ENCODE measurements at places on chromosomes 13 and 19.

GRCh38 chr13:41250993-41251392 lies 12.4 kb downstream of the MTRF1 start:
- no peak overlapping the region for H3K4me3 ChIP-seq
- H3K4me1 ChIP-seq: peaks cover 4% of the 10 kb centered on the region
- H3K27ac ChIP-seq: no peak overlapping the region
- H3K36me3 ChIP-seq: peaks cover 47% of the 10 kb centered on the region
- no peaks in the 10 kb centered on the region for H3K27me3 ChIP-seq

- peaks cover 13% of the 10 kb centered on the region for H3K4me1 ChIP-seq
- no peaks in the 10 kb centered on the region for H3K36me3 ChIP-seq
- H3K27ac ChIP-seq: peak overlapping the region; percentile 25
- no peaks in the 10 kb centered on the region for H3K27me3 ChIP-seq
- peak overlapping the region; percentile 63 for H3K4me3 ChIP-seq
- peak; percentile 57 for DNase-seq
These were observed 2.2 kb downstream of the S1PR2 start for GRCh38 chr19:10228920-10229319.

GRCh38 chr19:13475044-13475443 lies 31.2 kb downstream of the CACNA1A start:
- no peaks in the 10 kb centered on the region for H3K27me3 ChIP-seq
- no peaks in the 10 kb centered on the region for H3K36me3 ChIP-seq
- no peak overlapping the region for H3K4me3 ChIP-seq
- no peaks in the 10 kb centered on the region for H3K4me1 ChIP-seq

DNA sequence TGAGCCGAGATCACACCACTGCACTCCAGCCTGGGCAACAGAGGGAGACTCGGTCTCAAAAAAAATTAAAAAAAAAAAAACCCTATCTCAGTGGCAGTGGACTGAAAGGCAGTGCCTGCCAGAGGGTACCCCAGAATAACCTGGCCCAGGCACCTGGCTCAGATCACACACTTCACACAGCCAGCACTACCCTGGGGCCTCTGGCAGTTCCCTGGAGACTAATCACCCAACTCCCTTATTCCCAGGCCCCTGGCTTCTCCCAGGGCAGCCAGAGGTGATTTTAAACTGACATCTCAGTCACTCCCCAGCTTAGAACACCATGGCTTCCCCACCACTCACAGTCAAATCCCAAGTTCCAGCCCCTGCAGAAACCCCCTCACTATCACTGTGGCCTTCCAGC lies 3.5 kb upstream of the SLC27A5 start:
- H3K27ac ChIP-seq: peak overlapping the region; percentile 75
- peak overlapping the region; percentile 81 for H3K4me3 ChIP-seq
- H3K27me3 ChIP-seq: no peaks in the 10 kb centered on the region
- peaks cover 49% of the 10 kb centered on the region for H3K4me1 ChIP-seq

- H3K4me3 ChIP-seq: no peak overlapping the region
- no peak overlapping the region for H3K27ac ChIP-seq
- H3K27me3 ChIP-seq: peaks cover 3% of the 10 kb centered on the region
- no peak for DNase-seq
- H3K36me3 ChIP-seq: no peaks in the 10 kb centered on the region
These were observed 165.6 kb downstream of the MZT1 start for GRCh38 chr13:72561791-72562190.

- no peaks in the 10 kb centered on the region for H3K27me3 ChIP-seq
- H3K4me3 ChIP-seq: peak within 1 kb of the TSS; percentile 82
- peaks cover 23% of the 10 kb centered on the region for H3K4me1 ChIP-seq
- peaks cover 16% of the 10 kb centered on the region for H3K36me3 ChIP-seq
These were observed at the start of gene MRI1 for GRCh38 chr19:13764101-13764807. Gene MRI1 (plus strand): TSS chr19:13764522. CDS start chr19:13764589, 67 bp downstream.
